ENCODE measurements at places on chromosomes 13 and 19.

DNA sequence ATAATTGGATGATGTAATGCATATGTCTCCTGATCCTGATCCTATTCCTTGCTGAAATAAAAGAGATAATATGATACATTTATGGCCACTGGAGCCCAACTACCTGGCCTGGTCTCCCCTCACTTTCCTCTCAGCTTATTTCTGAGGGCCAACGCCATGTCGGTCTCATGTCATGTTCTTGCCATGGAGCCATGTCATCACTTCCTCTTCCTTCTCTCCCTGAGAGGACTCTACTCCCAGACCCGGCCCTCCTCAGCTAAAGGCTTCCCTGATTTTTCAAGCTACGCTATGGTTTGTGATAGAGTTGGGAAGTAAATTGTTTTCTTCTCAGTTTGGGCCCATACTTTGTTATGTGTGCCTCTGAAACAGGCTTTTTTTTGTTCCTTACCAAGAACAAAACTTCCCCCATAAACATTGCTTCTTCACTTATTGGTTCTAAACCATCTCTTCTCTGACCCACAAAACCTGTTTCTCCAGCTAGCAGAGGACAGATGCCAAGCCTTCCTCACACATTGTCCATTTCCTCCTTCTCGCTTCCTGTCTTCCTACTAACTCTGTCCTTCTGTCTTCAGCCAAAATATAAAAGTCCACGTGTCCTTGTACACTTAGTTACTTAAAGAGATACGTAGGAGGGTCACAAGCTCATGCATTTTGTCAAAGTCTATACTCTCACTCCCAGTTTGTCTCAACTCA is 319.9 kb upstream of the DACH1 start:
- no peak for DNase-seq

DNA sequence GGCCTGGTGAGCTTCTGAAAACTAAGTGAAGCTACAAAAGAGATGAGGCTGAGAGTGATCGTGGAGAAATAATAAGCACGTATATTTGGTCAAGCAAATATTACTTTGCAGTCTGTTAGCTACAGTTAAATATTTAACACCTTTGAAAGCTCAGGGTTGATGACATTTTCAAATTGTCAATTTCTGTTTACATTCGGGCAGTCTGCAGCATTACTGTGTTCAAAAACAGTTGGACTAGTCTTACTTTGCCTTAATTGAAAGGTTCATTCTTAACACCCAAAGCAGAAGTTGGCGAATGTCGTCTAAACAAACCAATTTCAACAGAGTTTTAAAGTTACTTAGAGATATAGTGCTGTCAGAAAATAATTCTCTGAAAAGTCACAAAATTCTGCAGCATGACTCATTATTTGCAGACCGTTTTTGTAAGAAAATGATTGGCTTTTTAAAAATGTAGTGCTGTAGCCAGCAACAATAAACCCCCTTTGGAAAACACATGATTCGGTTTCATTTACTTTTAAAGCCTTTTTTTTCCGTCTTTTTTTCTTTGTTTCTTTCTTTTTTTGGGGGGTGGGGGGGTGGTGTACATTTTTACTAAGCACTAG is 549.0 kb downstream of the GPC6 start:
- DNase-seq = no peak

GRCh38 chr19:1357531-1358109 is 26.1 kb upstream of the NDUFS7 start:
- no peak for DNase-seq

GRCh38 chr13:49636705-49637104 is 8.4 kb downstream of the ARL11 start:
- no peak for DNase-seq

All from cerebellar nuclear complex (tissue), 1 donor.